ENCODE measurements at places on chromosomes 7 and 10. TPM values are rescaled to one million over a fixed set of nuclear protein-coding genes. Genes with fewer than 3 reads are reported as not detected.
A peak's percentile ranks its signal among the peaks of the same experiment; 100 is the strongest.

DNA sequence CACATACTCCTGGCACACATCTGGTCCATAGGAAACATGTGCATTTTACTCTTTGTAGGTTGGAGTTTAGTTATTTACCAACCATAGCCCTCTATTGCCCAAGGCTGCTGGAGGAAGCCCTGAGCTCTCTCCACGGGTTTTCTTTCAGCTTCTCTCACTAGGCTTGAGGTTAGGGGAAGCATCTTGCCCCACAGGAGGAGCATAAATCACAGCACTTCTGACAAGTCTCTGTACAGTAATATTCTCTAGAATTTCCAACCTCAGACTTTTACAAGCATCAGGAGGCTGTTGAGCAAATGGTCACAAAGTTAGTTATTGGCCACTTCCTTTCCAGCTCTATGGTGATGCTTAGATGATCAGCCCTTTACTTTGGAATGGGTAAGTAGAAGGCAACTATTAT lies 122.9 kb upstream of the GLI3 start:
- no peak for DNase-seq

DNA sequence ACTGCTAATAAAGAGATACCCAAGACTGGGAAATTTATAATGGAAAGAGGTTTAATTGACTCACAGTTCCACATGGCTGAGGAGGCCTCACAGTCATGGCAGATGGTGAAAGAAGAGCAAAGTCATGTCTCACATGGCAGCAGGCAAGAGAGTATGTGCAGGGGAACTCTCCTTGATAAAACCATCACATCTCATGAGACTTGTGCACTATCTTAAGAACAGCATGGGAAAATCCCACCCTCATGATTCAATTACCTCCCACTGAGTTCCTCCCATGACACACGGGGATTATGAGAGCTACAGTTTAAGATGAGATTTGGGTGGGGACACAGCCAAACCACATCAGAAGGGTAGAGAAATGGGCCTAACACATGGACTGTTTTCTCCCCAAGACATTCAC lies 156.3 kb downstream of the CCDC71L start:
- DNase-seq, result no peak

DNA sequence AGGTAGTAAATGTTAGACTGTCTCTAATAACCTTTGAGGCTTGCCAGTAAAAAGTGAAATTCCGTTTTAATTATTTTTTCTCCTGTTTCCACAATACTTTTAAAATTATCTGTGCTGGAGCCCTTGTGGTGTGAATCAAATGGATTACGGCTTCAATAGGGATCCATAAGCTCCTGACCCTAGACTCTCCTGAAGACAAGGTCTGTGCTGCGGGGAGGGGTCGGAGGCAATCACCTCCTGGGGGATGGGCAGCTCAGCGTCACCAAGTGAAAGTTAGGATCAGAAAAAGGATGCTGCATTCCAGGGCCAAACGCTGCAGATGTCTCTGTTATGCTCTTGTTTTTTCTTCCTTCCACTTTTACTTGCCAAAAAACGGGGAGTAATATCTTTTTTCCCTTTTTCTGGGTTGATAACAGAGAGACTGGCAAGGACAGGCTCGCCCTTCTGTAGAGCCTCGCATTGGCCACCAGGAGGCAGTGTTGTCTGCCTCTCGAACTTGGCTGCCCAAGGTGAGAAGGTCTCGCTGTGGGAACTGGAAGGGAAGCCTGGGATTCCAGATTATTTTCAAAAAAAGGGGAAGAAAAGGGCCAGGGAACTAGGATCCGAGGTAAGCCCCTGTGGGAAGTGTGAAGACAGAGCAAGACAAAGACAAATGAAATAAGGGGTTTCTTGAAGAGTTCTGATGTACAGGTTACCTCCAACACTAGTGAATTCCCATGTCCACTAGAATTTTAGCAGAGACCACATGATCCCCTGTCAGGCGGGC lies 621.9 kb downstream of the ACTR3B start:
- DNase-seq, result peak; percentile 80

- DNase-seq, result no peak
Measured at GRCh38 chr7:24354456-24354855, 70.5 kb downstream of the NPY start.

DNA sequence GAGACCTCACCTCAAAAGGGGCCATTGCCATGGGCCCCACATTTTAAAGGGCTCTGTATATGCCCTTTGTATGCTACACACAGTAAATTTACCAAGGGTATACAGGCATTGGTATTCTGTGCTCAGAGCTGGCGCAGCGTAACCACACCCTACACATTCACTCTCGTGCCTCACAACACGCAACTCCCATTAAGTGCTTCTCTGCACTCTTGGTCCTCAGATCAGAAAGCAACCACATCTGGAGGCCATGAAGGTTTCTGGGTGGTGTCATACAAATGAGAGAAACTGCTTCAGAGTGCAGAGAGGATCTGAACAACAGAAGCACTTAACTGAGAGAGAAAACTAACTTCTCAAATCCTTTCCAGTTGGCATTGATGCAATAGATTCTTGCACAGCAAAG lies 9.4 kb upstream of the CACUL1 start:
- no peak for DNase-seq

- DNase-seq, result no peak
Measured at GRCh38 chr7:18320422-18320821, 175.1 kb upstream of the HDAC9 start.

DNA sequence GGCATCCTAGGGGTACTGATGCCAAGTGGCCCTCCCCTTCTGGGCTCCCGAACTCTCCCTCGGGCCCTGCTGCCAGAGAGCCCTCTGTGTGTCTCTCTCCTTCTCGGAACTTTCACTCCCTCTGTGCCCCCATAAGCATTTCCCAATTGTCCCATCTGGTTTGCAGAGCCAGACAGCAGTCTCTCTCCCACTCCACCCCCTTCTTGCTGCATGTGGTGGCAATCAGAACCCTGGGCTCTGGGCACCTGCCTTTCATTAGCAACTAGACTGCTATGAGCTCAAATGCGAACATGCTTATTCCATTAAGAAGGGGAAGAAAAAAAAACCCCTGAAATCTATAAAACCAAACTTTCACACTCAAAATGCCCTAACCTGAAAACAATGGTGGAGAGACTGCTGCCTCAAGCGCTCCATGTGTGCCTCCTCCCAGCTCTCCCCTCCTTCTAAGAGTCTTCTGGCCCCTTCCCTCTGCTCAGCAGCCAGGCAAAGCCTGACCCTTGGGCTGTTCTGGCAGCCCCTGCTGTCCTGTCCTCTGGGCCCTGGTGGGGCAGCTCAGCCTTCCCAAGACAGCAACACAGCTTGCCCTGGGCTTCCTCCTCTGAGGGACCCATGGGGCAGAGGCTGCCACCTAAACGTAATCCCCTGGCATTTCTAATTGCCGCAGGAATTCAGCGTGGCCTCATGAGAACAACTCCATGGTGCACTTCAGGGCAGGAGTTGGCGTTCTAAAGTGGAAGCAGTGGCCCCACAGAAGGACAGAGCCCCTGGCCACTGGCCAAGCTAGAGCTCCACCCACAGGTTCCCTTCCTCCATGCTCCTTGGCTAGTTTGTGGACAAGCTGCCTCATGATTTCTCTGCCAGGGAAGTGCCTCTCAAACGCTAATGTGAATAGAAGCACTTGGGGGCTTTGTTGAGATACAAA lies 415.4 kb downstream of the PLXNA4 start:
- DNase-seq, result no peak

DNA sequence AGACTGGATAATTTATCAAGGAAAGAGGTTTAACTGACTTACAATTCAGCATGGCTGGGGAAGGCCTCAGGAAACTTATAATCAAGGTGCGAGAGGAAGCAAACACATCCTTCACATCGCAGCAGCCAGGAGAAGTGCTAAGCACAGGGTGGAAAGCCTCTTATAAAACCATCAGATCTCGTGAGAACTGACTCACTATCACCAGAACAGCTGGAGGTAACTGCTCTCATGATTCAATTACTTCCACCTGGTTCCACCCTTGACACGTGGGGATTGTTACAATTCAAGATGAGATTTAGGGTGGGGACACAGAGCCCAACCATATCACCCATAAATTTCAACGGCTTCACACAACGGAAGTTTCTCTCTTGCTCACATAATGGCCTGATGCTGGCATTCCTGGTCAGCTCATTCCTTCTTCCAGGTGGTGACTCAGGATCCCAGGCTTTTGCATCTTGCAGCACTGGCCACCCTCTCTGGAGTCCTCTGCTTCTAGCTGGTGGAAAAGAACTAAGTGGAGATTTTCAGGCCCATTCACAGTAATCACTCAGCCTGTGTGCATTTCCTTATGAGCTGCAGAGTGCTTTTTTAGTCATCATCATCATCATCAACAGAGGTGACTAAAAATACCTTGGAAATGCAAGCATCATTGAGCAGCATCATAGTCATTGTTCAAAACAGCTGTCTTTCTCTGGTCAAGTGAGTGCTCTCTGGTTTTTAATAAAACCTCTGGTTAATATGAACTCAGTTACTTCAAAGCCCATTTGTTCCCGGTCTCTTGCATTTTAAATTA lies 308.1 kb downstream of the SFMBT2 start:
- DNase-seq, result no peak

DNA sequence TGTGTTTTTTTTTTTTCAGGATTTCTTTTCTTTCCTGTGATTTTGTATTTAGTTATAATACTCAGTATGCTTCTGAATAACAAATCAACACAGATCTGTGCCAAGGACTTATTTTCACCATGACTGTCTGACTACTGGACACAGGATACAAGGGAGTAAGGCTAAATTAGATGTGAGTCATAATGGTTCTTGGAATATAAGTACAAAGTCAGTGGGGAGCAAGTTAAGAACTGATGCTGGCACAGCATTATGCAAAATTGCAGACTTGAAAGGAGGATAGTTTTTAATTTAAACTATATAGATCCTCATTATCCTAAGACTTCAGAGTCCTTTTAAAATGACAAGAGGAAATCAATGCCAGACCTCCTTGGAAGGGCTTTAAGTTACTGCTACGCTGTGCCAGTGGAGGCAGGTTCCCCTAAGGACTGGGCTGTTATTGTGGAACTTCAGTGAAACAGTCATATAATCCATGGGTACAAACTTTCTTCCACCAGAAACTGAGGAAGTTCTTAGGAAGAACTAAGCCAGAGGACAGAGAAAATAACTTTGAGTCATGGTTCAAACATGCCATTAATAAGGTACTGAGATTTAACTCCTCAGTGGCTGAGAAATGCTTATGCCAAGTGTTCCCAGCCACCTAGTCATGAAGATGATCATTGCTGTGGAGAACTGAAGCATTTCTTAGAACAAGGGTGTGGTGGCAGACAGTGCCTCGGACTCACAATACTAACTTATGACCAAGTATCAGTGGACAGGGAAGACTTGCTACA lies 531.2 kb downstream of the HTR7 start:
- no peak for DNase-seq

GRCh38 chr10:60123172-60123571 lies 216.8 kb upstream of the CCDC6 start:
- DNase-seq, result no peak

- DNase-seq, result no peak
Measured at GRCh38 chr7:159015081-159015453, 129.6 kb downstream of the VIPR2 start.

DNA sequence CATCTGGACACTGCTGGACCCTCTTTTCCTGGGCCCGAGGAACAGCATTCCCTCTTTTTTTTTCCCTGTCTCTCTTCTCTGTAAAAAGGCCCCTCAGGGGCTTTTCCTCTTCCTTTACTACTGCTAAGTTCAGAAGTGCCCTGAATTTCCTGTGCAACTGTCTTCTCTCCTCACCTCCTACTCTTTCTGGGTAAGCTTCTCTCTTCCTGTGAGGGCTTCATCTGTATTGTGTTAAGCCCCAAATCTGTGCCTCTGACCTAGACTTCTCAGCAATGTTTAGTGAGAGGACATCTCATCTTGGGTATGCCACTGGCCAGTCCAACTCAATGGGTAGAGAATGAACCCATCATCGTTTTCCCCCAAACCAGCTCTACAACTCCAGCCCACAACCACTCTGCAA lies 174.2 kb downstream of the PTEN start:
- no peak for DNase-seq

DNA sequence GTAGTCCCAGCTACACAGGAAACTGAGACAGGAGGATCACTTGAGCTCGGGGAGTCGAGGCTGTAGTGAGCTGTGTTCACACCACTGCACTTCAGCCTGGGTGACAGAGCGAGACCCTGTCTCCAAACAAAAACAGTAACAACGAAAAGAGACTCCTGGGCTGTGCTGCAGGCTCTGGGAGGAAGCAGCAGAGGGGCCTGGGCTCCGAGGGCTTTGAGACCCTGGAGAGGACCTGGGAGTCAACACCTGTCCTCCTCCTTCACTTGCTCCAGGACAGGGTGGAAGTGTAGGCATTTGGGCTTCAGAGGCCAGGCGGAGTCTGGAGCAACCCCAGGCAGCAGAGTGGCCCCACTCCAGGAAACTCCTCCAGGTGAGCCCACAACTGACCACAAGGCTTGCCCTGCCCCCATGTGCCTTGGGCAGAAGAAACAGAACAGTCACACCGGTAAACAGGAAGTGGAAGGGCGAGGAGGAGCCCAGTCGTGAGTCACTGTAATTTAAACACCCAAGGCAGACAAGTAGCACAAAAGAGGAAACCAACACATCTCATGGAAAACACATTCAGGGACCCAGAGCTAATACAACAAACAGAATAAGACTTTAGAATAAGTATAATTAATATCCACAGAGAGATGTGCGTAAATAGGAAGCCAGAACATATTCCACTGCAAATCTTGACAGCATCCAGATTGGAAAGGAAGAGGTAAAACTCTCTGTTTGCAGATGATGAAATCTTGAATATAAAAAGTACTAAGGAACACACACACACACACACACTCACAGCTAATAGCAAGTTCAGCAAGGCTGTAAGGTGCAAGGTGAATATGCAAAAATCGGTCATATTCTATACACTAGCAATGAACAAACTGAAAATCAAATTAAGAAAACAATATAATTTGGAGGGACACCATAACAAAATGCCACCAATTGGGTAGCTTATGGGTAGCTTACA lies 20.5 kb upstream of the RASGEF1A start:
- peak; percentile 89 for DNase-seq

DNA sequence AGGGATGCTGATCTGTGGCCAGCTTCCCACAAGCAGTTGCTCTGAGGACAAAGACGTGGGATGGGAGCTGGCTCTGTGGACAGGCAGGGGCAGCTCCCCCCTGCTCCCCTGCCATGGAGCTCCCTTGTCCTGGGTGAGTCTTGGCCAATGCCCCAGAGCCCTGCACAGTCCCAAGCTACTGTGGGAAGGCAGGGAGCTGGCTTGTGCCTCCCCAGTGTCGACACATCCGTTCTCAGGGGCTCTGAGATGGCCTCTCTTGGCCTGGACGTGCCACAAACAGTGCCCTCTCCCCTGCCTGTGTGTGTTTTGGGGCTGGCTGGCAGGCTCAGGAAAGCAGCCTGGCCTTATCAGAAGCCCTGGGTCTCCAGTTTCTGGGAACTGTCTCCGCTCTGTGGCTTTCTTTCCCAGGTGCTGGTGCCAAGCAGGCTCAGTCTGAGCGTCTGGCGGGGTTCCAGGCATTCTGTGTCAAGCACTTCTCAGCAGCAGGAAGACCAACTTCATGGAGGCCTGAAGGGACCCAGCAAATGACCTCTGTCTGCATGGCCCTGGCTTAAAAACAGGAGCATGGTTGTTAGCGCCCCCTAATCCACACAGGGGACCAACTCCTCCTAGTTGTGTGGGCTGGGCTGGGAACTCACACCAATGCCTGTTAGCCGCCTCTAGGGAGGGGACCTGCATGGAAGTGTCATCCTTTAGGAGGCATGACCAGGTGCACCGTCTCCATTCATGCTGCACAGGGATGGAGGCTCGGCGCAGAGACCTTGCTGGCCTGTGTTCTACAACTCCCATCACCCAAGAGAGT lies 375.2 kb downstream of the RPS24 start:
- DNase-seq, result no peak

The ASAH2 gene
- total RNA-seq, result 4.6 TPM

The TAS2R5 gene
- total RNA-seq, result 0.10 TPM

The NPFFR1 gene
- total RNA-seq, result 2.9 TPM

The PAX4 gene
- total RNA-seq, result 1.0 TPM

The MYL10 gene
- not detected for total RNA-seq

The BAMBI gene
- 0.68 TPM for total RNA-seq

The RARRES2 gene
- total RNA-seq, result 12.6 TPM

The CYP3A5 gene
- total RNA-seq, result 96.3 TPM

Data from HT-29 (cell line).